CD8-positive, alpha-beta memory T cell (primary cell): ENCODE measurements at places on chromosomes 3 and 15.
A peak's percentile ranks its signal among the peaks of the same experiment; 100 is the strongest.

GRCh38 chr3:129738172-129738571 is 131.7 kb upstream of the PLXND1 start:
- DNase-seq, result no peak
- H3K27me3 ChIP-seq, result no peaks in the 10 kb centered on the region
- no peak overlapping the region for H3K27ac ChIP-seq

GRCh38 chr15:98715890-98716443 is 67.6 kb downstream of the IGF1R start:
- no peaks in the 10 kb centered on the region for H3K27me3 ChIP-seq
- no peaks in the 10 kb centered on the region for H3K36me3 ChIP-seq
- no peak for DNase-seq
- peak overlapping the region; percentile 27 for H3K4me3 ChIP-seq
- no peak overlapping the region for H3K27ac ChIP-seq
- peaks cover 46% of the 10 kb centered on the region for H3K4me1 ChIP-seq

DNA sequence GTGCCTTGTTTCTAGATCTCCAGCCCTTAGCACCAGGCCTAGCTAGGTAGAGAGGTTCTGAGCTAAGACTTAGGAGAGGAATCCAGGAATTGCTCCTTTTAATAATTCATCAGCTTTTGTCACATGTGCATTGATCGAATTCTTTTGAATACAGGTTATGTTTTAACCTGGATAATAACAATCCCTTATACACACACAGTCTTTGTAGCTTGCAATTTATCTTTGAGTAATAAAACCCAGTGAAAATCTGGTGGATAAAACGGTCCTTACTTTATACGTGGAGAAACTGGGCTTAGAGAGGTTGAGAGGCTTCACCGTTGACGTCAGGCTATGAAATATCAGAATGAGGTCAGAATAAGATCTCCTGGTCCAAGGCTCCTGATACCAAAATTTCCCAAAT is 7.2 kb upstream of the SCN10A start:
- H3K36me3 ChIP-seq, result no peaks in the 10 kb centered on the region
- no peaks in the 10 kb centered on the region for H3K4me1 ChIP-seq
- no peak for DNase-seq
- H3K27me3 ChIP-seq, result no peaks in the 10 kb centered on the region

DNA sequence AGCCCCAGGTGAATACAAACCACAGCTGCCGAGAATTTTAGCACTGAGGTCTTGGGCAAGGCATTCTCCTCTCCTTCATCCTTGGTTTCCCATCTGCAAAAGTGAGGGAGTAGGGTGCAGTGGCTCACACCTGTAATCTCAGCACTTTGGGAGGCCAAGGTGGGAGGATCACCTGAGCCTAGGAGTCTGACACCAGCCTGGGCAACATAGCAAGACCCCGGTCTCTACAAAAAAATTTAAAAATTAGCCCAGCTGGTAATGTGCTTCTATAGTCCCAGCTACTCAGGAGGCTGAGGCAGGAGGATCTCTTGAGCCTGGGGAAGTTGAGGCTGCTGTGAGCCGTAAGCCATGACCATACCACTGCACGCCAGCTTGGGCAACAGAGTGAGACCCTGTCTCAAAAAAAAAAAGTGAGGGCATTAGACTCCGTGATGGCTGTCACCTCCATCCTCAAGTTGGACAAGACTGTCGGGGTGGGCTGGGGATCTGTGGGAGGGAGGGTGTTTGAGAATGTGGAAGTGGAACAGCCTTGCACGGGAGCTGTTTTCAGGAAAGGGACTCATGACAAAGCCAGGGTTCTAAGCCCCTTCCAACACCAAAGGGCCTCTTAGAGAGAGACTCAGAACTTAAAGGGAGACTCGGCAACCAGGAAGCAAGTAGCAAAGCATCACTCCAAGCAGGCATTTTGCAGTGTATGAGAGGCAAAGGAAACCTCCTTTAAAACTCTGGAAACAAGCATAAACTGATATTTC is 46.0 kb upstream of the FURIN start:
- no peak overlapping the region for H3K4me3 ChIP-seq
- H3K4me1 ChIP-seq, result no peaks in the 10 kb centered on the region
- H3K36me3 ChIP-seq, result no peaks in the 10 kb centered on the region
- no peak overlapping the region for H3K27ac ChIP-seq
- DNase-seq, result no peak

DNA sequence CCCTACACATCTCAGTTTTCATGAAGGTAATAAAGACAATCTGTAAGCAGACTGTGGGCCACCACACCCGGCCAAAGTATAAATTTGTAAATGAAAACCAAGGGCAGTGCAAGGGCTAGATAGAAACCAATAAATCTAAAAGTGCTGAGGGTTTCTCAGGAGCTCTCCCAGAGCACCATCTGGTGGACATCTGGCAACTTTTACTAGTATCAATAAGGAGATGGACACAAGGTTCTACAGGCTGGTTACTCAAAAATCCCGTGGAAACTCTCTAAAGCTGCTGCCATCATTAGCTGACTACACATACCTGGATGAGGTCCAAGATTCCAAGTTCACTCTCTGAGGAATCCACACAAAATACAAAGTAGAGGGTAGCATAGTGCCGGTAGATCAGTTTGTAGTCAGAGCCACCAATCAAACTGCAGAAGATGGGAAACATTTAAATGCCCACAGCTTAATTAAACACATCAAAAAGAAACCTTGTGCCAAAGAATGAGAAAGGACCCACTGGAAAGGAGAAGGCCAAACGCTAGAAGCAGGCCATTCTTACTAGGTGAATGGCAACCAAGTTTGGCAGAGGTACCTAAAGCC is 5.5 kb downstream of the AP3S2 start:
- no peaks in the 10 kb centered on the region for H3K27me3 ChIP-seq
- peaks cover 16% of the 10 kb centered on the region for H3K36me3 ChIP-seq
- DNase-seq, result no peak
- no peak overlapping the region for H3K27ac ChIP-seq
- no peak overlapping the region for H3K4me3 ChIP-seq
- peaks cover 24% of the 10 kb centered on the region for H3K4me1 ChIP-seq

- no peaks in the 10 kb centered on the region for H3K4me1 ChIP-seq
- H3K4me3 ChIP-seq, result no peak overlapping the region
- no peaks in the 10 kb centered on the region for H3K36me3 ChIP-seq
- H3K27me3 ChIP-seq, result no peaks in the 10 kb centered on the region
- H3K27ac ChIP-seq, result no peak overlapping the region
Measured at GRCh38 chr3:158991146-158991705, 189.4 kb downstream of the MFSD1 start.

GRCh38 chr3:179731544-179731943 is 78.7 kb downstream of the USP13 start:
- H3K27me3 ChIP-seq, result no peaks in the 10 kb centered on the region
- H3K36me3 ChIP-seq, result no peaks in the 10 kb centered on the region
- no peaks in the 10 kb centered on the region for H3K4me1 ChIP-seq
- no peak overlapping the region for H3K4me3 ChIP-seq

DNA sequence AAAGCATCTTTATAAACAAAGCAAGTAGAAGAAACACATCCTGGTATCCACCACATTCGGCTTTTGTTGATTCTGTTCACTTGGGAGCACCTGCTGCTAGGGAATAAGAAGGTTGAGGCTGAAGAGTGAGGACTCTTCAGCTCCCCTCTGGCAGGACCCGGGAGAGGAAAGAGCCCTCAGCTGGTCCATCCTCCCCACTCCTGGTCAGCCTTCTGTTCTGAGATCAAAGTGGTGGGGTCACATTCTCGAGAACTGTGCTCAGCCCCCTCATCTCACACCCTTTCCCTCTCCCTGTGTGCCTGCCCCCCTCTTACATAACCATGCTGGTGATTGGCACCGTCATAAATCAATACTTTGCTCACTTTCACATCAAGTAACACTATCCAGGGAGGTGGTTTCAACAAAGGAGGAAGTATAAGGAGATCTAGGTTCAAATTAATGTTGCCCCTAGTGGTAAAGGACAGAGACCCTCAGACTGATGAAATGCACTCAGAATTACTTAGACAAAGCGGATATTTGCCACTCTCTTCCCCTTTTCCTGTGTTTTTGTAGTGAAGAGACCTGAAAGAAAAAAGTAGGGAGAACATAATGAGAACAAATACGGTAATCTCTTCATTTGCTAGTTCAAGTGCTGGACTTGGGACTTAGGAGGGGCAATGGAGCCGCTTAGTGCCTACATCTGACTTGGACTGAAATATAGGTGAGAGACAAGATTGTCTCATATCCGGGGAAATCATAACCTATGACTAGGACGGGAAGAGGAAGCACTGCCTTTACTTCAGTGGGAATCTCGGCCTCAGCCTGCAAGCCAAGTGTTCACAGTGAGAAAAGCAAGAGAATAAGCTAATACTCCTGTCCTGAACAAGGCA is at the start of gene NR1I2:
Gene NR1I2 (plus strand): TSS at position 772 of the 869 bp plus-strand sequence.
- H3K4me1 ChIP-seq, result no peaks in the 10 kb centered on the region
- H3K4me3 ChIP-seq, result no peak within 1 kb of the TSS
- H3K36me3 ChIP-seq, result no peaks in the 10 kb centered on the region

- no peak overlapping the region for H3K27ac ChIP-seq
- no peak for DNase-seq
- no peak overlapping the region for H3K4me3 ChIP-seq
- peaks cover 22% of the 10 kb centered on the region for H3K36me3 ChIP-seq
Measured at GRCh38 chr15:34241376-34242330, 16.8 kb downstream of the EMC4 start.

DNA sequence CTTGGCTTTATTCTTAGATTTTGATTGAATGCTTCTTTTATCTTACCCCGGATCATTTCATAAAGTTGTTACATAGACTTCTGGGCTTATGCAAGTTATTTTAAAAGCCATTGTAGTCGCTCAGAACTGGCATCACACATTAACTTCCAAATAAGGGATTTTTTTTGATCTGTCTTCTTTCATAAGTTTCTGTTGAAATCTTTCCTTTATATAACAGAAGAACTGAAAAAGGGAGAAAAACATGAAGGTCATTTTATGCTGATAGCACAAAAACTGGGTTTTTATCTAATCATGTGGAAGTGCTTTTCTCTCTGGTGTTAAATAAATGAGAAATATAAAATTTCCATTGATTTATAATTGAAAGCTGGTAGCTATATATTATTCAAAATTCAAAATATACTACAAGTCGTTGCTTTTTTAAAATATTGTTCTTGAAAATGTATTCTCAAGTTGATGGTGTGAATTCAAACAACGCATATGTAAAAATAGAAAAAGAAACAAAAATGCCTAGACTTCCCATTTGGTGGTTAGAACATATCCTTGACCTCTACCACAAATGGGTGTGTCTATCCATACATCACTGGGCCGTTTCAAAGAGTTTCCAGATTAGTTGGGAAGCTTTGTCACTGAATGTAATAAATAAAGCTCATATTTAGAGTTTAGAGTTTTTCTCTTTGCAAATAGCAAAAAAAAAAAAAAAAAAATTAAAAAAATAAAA is 258.3 kb upstream of the ZPLD1 start:
- DNase-seq, result no peak
- H3K4me1 ChIP-seq, result peaks cover 6% of the 10 kb centered on the region
- no peaks in the 10 kb centered on the region for H3K36me3 ChIP-seq
- H3K27me3 ChIP-seq, result no peaks in the 10 kb centered on the region
- H3K4me3 ChIP-seq, result no peak overlapping the region

DNA sequence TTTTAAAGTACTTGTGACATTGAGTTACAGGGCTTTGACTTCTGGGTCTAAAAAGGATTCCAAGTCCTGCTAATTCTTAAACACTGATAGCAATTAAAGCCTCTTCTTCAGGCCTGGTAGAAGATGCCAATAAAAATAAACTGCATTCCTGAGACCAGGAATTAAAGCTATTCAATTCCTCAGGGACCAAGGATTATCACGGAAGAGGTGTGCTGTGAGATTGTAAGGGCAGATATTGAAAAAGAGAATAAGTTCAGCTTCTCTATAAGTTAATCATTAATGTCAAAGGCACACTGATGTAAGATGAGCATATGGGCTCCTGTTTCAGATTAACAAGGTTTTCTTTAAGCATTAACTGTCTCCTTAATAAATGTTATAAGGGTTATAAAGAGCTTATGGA is 611.3 kb downstream of the SI start:
- no peak overlapping the region for H3K4me3 ChIP-seq
- H3K36me3 ChIP-seq, result no peaks in the 10 kb centered on the region
- no peaks in the 10 kb centered on the region for H3K27me3 ChIP-seq
- H3K4me1 ChIP-seq, result no peaks in the 10 kb centered on the region
- DNase-seq, result no peak

- no peaks in the 10 kb centered on the region for H3K27me3 ChIP-seq
- H3K36me3 ChIP-seq, result no peaks in the 10 kb centered on the region
- H3K27ac ChIP-seq, result no peak overlapping the region
- no peak overlapping the region for H3K4me3 ChIP-seq
Measured at GRCh38 chr3:30751610-30752299, 142.7 kb downstream of the GADL1 start.

GRCh38 chr3:104437891-104438290 is 928.8 kb upstream of the ALCAM start:
- H3K27me3 ChIP-seq, result no peaks in the 10 kb centered on the region
- no peaks in the 10 kb centered on the region for H3K36me3 ChIP-seq

GRCh38 chr3:24513463-24513862 is 18.8 kb upstream of the THRB start:
- H3K27me3 ChIP-seq, result no peaks in the 10 kb centered on the region
- H3K36me3 ChIP-seq, result no peaks in the 10 kb centered on the region
- H3K27ac ChIP-seq, result no peak overlapping the region
- no peak for DNase-seq

- peaks cover 54% of the 10 kb centered on the region for H3K4me1 ChIP-seq
- peak overlapping the region; percentile 91 for H3K27ac ChIP-seq
- DNase-seq, result no peak
Measured at GRCh38 chr15:90402223-90402622, 14.2 kb downstream of the IQGAP1 start.

DNA sequence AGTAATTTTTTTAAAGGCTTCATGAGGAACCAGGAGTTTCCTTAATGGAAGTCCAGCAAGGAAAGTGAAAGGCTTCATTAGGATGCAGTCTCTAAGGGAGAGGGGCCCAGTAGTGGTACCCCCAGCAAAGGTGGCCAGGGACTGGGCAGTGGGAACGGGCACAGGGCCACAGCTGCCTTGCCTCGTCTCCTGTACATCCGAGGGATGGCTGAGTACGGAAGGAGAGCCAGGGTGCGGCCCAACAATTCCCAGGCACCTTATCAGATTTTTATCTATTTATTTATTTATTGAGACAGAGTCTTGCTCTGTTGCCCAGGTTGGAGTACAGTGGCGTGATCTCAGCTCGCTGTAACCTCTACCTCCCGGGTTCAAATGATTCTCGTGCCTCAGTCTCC is 14.5 kb downstream of the SEMA3G start:
- no peaks in the 10 kb centered on the region for H3K4me1 ChIP-seq
- H3K27ac ChIP-seq, result no peak overlapping the region

GRCh38 chr3:4574426-4574965 is 81.3 kb downstream of the ITPR1 start:
- H3K36me3 ChIP-seq, result no peaks in the 10 kb centered on the region
- H3K4me3 ChIP-seq, result no peak overlapping the region
- no peaks in the 10 kb centered on the region for H3K27me3 ChIP-seq
- no peak for DNase-seq
- H3K27ac ChIP-seq, result no peak overlapping the region

DNA sequence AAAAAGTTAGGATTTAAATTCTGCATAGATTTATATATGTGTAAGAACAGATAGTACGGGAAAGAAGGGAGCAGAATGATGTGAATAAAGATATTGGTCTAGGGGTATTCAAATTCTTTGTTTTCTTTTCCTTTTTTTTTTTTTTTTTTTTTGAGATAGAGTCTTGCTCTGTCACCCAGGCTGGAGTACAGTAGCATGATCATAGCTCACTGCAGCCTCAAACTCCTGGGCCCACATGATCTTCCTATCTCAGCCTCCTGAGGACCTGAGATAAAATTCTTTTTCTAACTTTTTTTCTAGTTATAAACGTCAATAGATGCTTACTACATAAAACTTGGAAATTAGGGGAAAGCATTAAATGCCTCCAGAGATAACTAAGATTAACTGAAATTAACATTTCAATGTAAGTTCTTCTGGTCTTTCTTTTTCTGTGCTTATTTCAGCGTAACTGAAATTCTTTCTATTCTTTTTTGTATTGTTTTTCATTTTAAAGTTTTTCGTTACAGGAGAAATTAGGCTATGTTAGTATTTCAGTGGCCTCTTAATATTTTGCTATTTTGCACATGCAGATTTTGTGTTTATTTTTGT is 29.2 kb downstream of the UBE2Q2 start:
- no peaks in the 10 kb centered on the region for H3K27me3 ChIP-seq
- no peak overlapping the region for H3K4me3 ChIP-seq
- H3K27ac ChIP-seq, result no peak overlapping the region
- DNase-seq, result no peak
